ENCODE measurements at places on chromosomes 3 and 15. TPM values are rescaled to one million over a fixed set of nuclear protein-coding genes. Genes with fewer than 3 reads are reported as not detected.

Gene ST8SIA2
- total RNA-seq: not detected

Gene ADCY5
- not detected for total RNA-seq

Gene FBXO40
- total RNA-seq: not detected

Gene ISG20
- 137 TPM for total RNA-seq

Gene STXBP5L
- not detected for total RNA-seq

Gene XCR1
- total RNA-seq: not detected

Gene FBXL22
- 0.33 TPM for total RNA-seq

Gene RAMAC
- total RNA-seq: 27.2 TPM

Gene MUC13
- total RNA-seq: 0.16 TPM

DNA sequence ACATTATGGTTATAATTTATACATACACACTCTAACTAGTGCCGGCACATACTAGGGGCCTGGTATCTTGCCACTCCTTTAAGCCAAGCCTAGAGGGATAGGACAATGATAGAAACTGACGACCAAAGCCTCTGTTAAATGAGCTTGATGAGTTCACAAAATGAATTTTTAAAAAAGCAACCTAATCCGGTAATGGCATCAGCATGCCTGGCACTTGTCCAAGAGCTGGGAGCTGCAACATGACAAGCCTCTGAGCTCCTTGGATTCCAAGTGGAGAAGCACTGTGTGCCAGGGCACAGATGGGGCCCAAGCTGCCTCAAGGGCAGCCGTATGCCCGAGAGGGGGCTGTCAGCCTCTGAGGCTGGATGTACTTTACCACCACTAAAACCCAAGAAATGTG is 9.7 kb downstream of the ETV5 start:
- DNase-seq: no peak

DNA sequence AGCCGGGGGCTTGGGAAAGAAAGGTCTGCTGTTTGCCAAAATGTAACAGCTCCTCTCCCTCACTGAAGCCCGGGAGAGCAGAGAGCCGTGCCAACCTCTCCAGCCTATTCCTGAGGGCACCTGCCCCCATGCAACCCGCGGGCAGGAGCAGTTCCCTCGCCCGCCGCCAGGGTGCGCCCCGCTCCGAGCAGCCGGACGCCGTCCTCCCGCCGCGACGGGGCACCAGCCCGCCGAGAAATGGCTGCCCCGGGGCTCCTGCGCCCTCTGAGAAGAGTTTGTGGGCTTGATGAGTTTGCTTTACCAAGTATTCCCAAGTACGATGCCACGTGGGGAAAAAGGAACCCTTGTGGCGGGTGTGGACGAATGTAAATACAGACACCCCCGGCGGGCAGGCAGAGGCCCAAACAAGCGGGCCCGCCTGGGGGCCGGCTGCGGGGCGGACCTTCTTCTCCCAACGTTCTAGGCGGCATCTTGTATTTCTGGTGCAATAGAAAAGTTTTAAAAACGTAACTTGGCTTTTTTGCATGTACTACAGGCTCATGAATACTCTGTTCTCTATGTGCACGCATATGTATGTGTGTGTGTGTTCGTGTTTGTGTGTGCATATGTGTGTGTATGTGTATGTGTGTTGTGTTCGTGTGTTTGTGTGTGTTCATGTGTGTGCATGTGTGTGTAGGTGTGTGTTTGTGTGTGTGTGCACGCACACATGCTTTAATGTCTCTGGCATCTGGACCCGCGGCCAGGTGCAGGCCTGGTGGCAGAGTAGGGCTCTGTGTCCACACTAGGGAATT is 162.9 kb downstream of the CHSY1 start:
- peak; percentile 82 for DNase-seq

- no peak for DNase-seq
These were observed 260.7 kb downstream of the OPA1 start for GRCh38 chr3:193853511-193854219.

DNA sequence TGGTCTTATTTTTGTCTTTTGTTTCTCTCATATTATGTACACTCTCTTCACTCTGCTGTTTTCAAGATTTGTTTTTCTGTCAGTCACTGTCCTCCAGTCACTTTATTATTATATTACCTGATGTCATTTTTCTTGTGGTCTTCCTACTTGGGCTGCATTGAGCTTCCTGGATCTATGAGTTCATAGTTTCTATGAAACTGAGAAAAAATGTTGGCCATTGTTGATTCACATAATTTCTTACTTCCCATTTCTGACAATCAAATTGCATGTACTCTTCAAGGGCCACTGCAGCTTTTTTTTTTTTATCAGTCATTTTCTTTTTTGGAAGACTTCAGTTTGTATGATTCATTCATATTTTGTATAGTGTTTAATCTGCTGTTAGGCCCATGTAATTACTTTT is 1180.6 kb upstream of the GBE1 start:
- no peak for DNase-seq

- DNase-seq: no peak
These were observed 878 bp upstream of the RAD51 start for GRCh38 chr15:40693904-40694687.

GRCh38 chr3:10319804-10320203 is 1.1 kb downstream of the SEC13 start:
- DNase-seq: no peak

- DNase-seq: no peak
These were observed 103.8 kb downstream of the GALK2 start for GRCh38 chr15:49273734-49274318.

GRCh38 chr3:94043285-94043684 is 14.9 kb upstream of the STX19 start:
- DNase-seq: no peak

GRCh38 chr3:182710557-182711157 is 82.6 kb upstream of the ATP11B start:
- peak; percentile 50 for DNase-seq

DNA sequence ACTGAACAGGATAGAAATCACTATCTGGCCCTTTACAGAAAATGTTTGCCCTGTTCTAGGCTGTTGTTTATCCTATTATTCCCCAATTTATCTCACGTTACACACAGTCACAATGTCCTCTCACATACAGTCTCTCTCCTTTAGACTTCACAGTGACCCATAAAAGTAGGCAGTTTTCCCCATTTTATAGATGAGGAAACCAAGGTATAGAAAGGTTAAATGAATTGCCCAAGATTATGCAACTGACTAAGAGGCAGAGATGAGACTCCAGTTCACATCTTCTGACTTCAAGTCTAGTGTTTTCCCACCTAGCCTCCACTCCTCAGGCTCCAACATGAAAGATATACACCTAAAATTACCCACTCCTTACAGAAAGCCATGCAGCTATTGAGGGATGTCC is 99.3 kb upstream of the PLCL2 start:
- no peak for DNase-seq

DNA sequence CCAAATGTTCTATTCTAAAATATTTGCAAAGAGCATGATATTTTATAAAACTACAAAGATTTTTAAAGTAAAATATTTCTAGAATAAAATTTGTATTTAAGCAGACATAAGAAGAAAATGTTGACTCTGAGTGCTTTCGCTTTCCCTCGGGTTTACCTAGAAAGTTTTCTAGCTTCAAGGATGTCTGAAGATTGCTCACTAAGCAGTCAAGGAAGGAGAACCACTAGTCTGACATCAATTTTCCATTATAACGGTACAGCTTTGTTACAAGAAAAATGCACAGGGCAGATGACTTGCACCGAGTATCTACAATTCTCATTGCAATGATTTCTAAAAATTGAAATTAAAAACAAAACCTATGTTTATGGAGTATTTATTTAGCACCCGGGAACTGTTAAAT is 14.2 kb downstream of the GPR15 start:
- peak; percentile 53 for DNase-seq

DNA sequence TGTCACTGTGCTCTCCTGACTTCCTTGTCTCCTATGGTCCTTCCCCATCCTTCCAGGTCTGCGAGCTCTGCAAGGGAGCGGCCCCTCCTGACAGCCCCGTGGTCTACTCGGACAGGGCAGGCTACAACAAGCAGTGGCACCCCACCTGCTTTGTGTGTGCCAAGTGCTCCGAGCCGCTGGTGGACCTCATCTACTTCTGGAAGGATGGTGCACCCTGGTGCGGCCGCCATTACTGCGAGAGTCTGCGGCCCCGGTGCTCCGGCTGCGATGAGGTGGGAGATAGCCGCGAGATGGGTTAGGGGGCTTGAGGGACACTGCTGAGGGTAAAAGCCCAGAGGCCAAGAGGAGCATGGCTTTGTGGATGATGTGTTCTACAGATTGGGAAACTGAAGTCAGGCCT is 63.8 kb downstream of the LMCD1 start:
- DNase-seq: no peak

- no peak for DNase-seq
These were observed 133.4 kb upstream of the ZBTB20 start for GRCh38 chr3:115280506-115280905.

DNA sequence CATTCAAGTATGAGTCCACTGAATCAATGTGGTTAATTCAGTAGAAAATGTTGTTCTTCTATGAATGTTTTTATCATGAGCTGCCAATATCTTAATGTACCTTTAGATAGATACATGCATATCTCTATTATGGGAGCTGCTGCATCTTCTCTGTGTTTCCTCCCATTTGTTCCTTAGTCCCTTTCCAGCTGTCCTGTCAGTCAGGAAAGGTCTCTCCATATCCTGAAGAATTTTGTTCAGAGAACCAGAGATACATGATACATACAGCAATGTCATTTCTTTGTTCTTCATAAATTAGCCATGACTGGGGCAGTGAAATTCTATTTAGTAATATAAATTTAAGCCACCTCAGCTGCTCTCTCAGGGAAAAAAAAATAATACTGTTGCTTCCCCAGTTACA is 103.7 kb downstream of the P3H2 start:
- no peak for DNase-seq

GRCh38 chr3:188656196-188656982 is 502.4 kb downstream of the LPP start:
- DNase-seq: no peak

GRCh38 chr15:68663526-68663925 is 84.7 kb downstream of the CORO2B start:
- DNase-seq: no peak

DNA sequence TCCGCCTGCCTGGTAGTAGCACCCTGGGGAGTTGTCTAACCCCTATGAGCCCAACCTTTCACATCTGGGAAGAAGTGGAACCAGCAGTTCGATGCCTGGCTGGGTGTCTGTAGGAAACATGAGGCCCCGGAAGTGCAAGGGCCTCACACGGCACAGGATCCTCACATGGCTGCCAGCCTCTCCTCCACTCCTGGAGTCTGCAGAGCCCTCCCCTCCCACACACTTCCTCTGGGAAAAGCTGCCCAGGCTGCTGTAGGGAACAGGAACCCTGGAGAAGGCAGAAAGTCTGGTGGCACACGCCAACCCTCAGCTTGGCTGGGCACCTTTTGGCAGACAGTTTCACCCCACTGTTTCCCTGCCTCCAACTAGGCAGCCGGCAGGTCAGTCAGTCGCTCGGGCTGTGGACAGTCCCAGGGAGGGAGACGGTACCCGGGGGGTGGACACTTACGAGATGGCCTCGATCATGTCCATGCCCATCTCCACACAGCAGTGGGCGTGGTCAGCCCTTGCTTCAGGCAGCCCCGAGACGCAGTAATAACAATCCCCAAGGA is 118.4 kb downstream of the ADCY5 start:
- no peak for DNase-seq

DNA sequence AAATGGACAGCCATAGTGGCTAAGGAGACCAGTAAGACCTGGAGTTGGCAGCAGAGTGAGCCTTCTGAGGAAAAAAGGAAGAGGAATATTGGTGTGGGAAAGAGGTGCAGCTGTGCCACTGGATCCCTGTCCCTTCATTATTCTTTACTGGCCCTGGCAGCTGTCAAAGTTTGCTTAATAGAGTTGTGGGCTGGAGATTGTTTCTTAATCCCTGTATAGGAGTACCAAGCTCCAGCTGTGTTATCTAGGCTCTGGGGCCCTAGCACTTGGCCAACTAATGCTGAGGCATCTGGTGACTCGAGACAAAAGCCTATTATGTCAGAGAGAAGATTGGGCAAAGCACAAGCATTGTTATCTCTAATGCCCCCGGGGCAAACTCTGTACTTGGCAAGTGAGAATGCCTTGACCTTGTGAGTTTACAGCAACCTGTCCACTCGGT is 61.4 kb downstream of the ZNF609 start:
- DNase-seq: no peak

DNA sequence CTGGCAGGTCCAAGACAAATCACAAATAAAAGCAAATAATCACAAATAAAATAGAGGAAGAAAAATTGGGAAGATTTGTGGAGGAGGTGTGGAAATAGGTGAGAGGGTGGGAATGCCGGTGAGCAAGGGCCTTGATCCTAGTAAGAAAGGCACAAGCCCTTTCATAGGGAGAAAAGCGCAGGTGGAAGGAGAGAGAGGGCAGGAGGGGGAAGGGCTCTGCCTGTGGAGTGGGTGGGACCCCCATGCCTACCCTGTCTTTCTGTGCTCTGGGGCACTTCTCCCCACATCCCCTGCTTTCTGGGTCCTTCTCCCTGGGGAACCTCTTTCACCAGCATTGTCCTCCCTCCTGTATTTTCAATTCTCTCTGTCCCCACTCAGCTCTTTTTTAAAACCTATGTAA is 711 bp upstream of the TGM5 start:
- no peak for DNase-seq

GRCh38 chr3:32601722-32602121 is 31.1 kb upstream of the DYNC1LI1 start:
- DNase-seq: no peak

DNA sequence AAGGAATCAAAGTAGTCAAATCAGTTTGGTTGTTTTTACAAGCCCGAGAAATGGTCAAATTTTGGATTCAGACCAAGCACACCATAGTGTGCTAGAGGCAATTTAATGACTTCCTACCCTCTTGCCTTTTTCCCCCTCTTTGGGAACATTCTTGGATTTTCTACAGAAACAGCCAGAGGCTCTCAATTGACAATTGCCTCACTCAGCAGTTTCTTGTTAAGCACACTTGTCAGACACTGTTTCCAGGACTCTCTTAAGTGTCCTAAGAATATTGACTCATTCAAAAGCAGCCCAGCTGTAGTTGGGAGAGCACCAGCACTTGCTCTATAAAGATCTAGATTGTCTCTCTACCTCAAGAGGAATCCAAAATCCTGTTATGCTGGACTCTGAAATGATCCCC is 1.5 kb upstream of the SLC35G2 start:
- DNase-seq: no peak

- DNase-seq: no peak
These were observed 4.3 kb upstream of the NPTN start for GRCh38 chr15:73637527-73637926.

GRCh38 chr3:188943591-188943990 is 228.2 kb upstream of the TPRG1 start:
- no peak for DNase-seq

Data from natural killer cell (primary cell).